ENCODE measurements at places on chromosomes 7 and 10. TPM values are rescaled to one million over a fixed set of nuclear protein-coding genes. Genes with fewer than 3 reads are reported as not detected.

GRCh38 chr7:23230641-23231101 is 15.9 kb upstream of the GPNMB start:
- peak; percentile 15 for DNase-seq

DNA sequence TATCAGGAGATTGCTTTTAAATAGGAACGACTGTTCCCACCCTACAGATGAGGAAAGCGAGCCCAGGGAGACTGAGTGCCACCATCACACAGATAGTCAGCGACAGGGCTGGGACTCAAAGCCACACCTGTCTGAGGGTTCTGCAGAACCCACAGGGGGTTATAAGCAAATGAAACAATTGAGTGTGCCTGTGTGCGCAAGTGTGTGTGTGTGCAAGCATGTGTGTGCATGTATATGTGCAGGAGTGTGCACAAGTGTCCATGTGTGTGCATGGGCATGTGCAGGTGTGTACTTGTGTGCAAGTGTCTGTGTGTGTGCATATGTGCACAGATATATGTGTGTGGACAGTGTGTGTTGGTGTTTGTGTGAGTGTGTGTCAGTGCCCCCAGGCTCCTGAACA is 280.2 kb downstream of the GRID1 start:
- DNase-seq = no peak

- DNase-seq = no peak
Observed at GRCh38 chr7:90693939-90694338, 97.8 kb downstream of the CDK14 start.

- no peak for DNase-seq
Observed at GRCh38 chr7:111532625-111533024, 29.7 kb downstream of the IMMP2L start.

- DNase-seq = no peak
Observed at GRCh38 chr10:71998840-71999194, 34.6 kb downstream of the CHST3 start.

- DNase-seq = peak; percentile 87
Observed at GRCh38 chr10:119284679-119285096, 77.3 kb downstream of the GRK5 start.

- no peak for DNase-seq
Observed at GRCh38 chr7:75840029-75840428, 26.4 kb upstream of the CCL24 start.

DNA sequence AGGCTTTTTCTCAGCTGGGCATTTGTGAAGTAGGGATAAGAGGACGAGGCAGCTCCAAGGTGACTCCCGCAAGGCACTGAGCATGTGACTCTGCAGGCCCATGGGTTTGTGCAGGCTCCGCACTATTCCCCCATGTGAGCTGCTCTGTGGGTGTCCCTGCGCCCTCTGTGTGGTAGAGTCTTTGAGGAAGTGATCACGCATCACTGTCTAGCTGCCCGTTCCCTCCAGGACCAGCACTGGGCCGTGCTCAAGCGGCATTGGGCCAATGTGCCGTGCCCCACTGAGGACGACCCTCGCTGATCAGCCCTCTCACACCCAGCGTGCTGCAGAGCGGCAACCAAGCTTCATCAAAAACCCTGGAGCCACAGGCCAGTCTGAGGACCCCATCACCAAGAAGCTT is 7.5 kb downstream of the PRKAG2 start:
- DNase-seq = no peak

AKR1C8 gene
- 24.7 TPM for total RNA-seq

SORBS1 gene
- 57.9 TPM for total RNA-seq

AHCYL2 gene
- total RNA-seq = 9.9 TPM

LMOD2 gene
- 0.10 TPM for total RNA-seq

ELAPOR2 gene
- 0.75 TPM for total RNA-seq
